ENCODE measurements at places on chromosomes 5 and 9.

GRCh38 chr5:82376307-82376706, 98.2 kb upstream of the RPS23 start:
- no peak for DNase-seq

DNA sequence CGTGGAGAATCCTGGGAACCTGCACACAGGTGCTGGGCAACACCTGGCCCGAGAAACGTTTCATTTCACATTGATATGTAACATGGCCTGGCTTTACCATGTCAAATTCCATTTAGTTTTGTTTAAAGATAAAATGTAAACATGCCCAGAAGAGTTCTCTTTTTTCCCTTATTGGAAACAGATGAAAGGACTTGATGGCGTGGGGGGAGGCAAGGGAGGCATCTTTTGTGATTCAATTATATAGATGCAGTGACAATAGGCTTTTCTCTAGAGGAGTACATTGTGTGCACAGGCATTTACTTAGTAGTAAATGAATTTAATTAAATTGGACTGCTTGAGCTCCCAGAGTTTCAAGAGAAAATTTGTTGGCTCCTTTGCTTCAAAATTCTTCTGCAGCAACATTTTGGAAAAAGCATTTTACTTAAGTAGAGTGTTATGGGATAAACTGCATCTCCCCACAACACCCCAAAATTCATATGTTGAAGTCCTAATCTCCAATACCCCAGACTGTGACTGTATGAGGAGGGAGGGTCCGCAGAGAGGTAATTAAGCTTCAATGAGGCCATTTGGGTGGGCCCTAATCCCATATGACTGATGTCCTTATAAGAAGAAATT, 254.3 kb upstream of the NFIL3 start:
- DNase-seq, result no peak

GRCh38 chr5:133807348-133807747, 161.1 kb downstream of the C5orf15 start:
- DNase-seq, result no peak

- no peak for DNase-seq
Measured at GRCh38 chr5:79413112-79413511, 100.8 kb downstream of the HOMER1 start.

- DNase-seq, result no peak
Measured at GRCh38 chr9:98992107-98992884, 48.6 kb downstream of the COL15A1 start.

GRCh38 chr5:83653669-83654068, 67.0 kb downstream of the HAPLN1 start:
- DNase-seq, result no peak

GRCh38 chr5:93053825-93054224, 527.2 kb downstream of the NR2F1-AS1 start:
- no peak for DNase-seq

- peak; percentile 25 for DNase-seq
Measured at GRCh38 chr5:158877124-158877581, 222.6 kb downstream of the EBF1 start.

DNA sequence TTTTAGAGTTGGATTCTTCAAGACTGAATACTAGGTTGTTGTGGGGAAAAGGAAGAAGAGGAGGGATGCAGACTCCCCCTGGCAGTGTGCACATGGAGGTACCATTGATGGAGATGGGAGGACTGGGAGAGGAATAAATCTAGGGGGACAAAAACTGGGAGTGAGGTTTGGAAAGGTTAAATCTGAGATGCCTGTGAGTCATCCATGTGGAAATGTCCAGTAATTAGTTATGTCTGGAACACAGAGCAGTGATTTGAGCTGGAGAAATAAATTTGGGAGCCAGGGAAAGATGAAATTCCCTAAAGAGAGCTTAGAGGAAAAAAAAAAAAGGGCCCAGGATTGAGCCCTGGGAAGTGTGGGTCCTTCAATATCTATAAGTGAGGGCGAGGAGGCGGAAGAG, 8.0 kb upstream of the CCIN start:
- DNase-seq, result no peak

DNA sequence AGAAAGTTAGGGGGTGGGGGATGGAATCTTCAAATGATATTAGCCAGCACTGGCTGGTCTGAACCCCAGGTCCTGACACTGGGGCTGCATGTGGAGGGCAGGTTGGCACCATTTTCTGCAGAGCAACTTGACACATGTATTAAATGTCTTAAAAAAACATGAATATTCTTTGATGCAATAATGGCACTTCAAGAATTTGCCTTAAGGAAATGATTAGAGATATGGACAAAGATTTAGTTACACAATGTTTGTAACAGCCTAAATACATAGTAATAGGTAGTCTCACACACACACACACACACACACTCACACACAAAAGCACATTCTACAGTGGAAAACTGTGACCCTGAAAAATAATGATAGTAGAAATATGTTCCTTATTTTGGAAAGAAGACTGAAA, 3.6 kb downstream of the SVEP1 start:
- no peak for DNase-seq

- no peak for DNase-seq
Measured at GRCh38 chr5:90878549-90879196, 320.1 kb downstream of the ADGRV1 start.

DNA sequence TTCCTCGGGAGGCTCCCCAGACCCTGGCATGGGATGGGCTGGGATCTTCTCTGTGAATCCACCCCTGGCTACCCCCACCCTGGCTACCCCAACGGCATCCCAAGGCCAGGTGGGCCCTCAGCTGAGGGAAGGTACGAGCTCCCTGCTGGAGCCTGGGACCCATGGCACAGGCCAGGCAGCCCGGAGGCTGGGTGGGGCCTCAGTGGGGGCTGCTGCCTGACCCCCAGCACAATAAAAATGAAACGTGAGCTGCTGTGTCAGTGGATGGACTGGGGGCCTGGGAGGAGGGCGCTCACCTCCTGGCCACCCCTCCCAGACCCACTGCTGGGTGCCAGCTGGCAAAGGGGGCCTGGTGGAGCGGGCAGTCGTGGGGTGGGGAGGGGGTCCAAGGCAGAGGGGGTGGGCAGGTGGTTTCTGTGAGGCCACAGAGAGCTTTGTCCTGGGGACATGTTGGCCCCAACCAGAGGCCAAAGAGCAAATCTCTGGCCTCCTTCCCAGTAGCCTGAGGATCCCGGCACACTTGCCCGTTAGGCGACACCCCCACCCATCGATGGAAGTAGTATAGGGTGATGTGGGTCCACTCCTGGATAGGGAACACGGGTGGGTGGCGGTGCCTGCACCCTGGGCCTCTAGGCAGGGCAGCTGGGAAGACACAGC, 9.8 kb downstream of the EGFL7 start:
- DNase-seq, result no peak

DNA sequence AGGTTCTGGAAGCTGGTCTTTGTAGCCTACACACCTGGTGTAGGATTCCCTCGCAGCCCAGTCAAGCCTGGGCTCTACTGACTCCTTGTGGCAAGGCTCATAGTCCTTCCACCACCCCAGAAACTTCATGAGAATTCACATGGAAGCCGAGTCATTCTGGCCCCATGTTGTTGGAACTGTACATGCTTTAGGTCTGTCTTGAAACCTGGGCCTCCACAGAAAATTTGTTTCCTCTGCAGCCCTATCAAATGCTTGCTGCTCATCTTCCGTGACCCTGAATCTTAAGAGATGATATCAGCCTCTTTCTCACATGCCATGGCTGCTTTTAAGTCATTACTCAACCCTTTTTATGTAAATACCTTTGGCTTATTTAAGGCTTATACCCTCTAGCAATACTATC, 113.4 kb upstream of the GRHPR start:
- no peak for DNase-seq

DNA sequence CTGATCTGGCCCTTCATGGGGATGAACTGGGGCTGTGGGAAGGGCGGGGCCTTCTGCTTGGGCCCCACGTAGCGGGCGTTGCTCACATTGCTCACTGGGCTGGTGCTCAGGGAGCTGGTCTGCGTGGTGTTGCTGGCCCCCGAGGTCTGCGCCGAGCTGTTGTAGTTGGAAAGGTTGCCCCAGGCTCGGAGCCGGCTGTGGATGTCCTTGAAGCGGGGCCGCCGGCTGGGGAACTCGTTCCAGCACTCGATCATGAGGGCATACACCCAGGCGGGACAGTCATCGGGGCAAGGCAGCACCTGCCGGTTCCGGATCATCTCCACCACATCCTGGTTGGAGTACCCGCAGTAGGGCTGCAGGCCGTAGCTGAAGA, 226.0 kb downstream of the ROR2 start:
- DNase-seq, result no peak

- DNase-seq, result peak; percentile 50
Measured at GRCh38 chr5:135332519-135333150, 66.4 kb downstream of the MACROH2A1 start.

DNA sequence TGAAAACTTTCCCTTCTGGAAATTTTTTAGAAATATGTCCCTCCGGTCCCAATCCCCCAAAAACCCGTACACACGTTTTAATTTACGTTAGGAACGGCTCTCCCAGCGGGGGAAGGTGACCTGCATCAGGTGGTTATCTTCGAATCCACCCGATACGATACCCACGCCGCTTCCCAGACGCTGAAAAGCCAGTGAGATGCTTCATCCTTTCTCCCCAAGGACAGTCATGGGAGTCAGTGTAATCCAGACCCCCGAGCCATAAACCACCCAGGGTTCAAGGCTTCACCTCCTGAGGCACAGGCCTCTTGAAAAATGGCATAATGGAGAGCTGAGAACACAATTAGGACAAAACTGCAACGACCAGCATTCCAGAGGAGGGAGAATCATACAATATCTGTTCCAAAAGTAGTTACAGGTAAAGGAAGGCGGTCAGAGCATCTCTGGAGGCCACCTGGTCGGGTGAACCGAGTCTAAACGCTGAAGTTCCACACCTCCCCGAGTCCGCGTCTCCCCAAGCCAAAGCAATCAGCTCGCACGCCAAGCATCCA, 857 bp downstream of the FAM169A start:
- DNase-seq, result no peak

DNA sequence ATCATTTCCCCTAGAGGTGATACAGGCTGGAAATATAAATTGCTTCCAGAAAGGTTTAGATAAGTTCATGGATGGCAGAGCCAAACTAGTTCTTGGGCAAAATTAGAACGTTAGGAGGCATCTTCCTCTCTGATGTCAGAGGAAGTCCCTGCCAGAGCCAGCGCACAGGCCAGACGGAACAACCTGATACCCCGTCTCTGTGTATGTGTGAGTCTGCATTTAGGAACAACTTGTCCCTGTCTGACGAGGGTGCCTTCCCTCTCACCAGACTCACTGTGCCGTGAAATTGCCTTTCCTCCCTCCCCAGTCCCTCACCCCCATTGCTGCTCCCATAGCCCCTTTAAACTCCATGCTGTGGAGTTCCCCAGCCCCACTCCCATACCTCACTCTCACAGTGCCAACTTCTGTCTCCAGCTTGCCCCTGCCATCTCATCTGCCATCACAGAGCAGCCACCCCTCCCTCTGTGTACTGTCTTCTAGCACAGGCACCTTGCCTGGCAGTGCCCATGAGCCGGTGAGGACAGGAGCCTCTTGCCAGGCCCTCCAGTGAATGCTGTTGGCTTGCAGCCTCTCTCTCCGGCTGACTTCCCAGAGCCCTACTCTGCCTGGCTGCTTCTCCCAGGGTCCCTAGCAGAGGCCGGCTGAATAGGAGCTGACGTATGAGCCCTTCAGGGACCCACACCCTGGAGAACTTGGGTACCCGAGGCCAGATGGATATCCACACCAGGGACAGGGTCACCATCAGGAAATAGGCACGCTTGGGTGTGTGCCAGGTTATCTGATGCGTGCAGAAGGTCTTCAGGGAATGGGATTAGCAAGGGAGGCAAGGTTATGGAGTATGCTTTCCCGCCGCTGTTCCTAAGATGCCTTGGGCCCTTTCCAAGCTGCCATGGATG, 26.7 kb downstream of the UNC5A start:
- no peak for DNase-seq

Data from fibroblast of skin of left quadriceps (primary cell).